ENCODE measurements at places on chromosomes 16 and 17. TPM values are rescaled to one million over a fixed set of nuclear protein-coding genes. Genes with fewer than 3 reads are reported as not detected.

Gene HOXB9
- not detected for total RNA-seq

Gene QPRT
- 1.3 TPM for total RNA-seq

Gene P2RX5
- total RNA-seq, result 0.18 TPM

Gene DPEP3
- not detected for total RNA-seq

Gene PLXDC1
- total RNA-seq, result 0.54 TPM

Gene TRIM47
- 32.5 TPM for total RNA-seq

Gene ITGA3
- total RNA-seq, result 108 TPM
